ENCODE measurements at places on chromosomes 2 and 18. TPM values are rescaled to one million over a fixed set of nuclear protein-coding genes. Genes with fewer than 3 reads are reported as not detected.

GRCh38 chr2:206481056-206481455 lies 37.7 kb downstream of the ADAM23 start:
- DNase-seq, result no peak

DNA sequence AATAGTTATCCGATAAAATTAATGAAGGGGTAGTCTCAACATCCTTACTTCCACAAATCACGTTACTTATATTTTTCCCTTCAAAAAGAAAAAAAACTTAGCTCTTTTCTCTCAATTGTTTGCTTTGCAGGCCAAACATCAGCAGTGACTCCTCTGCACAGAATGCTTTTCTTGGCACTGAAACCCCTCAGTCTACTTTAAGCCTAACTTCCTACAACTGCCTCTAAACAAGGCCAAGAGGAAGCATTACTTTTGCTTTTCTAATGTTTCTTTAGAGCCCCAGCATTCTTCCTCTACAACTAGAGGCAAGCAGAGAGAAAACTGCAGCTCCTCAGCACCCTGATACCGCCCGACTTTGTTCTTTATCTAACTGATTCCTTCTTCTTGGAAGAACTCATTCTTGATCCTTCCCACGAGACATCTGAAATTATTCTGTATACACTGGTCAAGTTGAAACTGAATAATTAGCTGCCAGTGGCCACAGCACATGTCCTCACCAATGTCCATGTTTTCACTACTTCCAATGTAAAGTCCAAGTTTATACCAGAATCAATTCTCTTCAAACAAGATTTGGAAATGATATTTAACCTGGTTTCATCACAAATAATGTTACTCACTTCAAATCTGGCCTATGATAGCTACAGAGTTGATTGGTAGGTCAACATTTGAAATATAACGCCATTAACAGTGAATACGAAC lies 55.3 kb downstream of the DTNB start:
- DNase-seq, result peak; percentile 93

DNA sequence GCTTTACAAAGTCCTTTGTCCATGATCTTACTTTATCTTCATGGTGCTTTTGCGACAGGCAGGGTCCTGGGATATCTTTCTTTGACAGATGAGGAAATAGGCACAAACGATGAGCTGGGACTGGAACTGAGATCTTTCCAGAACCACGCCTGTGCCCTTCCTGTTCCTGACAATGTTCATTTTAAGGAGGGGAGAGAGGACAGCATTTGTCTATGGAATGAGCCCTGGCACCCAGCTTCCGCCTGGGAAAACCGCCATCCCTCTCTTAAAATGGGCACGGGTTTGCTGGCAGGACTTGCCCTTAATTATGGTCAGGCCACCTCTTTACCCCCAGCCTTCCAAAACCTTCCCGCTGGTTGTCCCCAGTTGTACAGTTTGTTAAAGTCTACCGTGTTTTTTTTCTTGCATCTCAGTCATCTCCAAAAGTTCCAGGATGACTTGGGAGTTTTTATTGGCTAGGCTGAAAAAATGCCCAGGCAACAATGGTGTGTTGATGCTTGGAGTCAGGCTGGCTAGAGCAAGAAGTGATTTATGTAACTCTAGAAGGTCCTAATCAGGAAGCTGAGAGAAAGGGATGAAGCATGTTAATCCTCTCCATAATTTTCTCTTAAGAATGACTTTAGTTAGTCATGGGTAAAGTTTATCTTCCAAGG lies 264.9 kb upstream of the EPAS1 start:
- DNase-seq, result no peak

GRCh38 chr2:201471732-201472393 lies 20.3 kb downstream of the STRADB start:
- no peak for DNase-seq

DNA sequence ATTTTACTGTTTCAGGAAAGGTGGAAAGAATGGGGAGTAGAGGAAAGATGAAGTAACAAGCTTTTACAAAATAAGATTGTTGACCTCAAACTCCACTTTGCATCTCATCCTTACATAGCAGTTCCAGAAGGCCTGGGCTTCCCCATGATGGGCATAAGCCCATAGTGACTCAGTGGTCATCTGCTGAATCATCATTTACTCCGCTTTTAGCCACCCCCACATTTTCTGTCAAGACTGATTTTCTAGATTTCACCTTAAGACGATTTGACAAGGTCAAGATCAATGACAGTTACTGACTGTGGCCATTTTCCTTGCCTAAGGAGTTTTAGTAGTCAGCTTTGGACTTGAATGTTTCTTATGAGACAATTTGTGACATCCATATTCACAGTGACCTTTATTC lies 49.4 kb downstream of the PLEKHM3 start:
- no peak for DNase-seq

RIT2 gene
- not detected for total RNA-seq

TLX2 gene
- total RNA-seq, result not detected
